ENCODE measurements at places on chromosomes 1 and 21.

DNA sequence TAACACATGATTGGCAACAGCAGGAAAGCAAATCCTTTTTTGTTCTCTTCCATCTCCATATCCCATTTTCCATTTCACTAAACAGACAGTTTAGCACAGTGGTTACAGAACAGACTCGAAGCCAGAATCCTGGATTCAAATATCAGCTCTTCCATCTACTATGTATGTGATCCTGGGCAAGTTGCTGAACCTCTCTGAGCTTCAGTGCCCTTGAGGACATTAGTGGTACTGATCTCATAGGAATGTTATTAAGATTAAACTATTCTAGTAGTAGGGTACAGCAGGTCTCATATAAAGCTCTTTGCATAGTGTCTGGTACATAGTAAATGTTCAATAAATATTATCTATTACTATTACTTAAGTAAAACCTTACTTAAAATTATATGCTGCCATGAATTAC lies 13.8 kb upstream of the HHIPL2 start:
- no peak for DNase-seq

DNA sequence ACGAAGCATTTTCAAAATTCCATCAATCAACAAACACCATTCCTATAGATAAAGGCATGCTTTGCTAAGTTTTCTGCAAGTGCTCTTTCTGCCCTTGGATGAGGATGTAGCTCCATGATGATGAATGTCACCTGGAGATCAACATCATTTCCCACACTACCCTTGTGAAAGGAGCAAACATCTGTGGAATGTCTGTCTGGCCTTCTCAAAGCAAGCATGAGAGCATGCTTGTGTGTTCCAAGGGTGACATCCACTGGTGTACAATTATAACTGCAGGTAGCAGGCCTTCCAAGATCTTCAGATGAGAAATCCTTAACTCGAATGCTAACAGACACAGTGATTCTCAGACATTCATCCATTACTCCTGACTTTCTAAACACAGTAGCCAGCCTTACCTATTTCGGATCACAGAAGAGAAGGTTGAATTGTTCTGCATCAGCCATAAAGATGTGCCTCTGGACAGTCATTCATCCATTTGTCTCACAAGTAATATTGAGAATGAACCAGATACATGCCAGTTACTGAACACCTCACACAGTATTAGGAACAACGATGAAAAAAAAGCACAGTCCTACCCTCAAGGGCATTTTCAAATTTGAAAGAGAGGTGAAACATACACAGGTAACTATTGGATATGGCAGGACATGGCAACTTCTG lies 162.4 kb downstream of the TPR start:
- DNase-seq = peak; percentile 38

GRCh38 chr1:2594001-2594640 lies 7.5 kb downstream of the PRXL2B start:
- DNase-seq = no peak

GRCh38 chr1:72915581-72915980 lies 633.2 kb upstream of the NEGR1 start:
- peak; percentile 8 for DNase-seq

DNA sequence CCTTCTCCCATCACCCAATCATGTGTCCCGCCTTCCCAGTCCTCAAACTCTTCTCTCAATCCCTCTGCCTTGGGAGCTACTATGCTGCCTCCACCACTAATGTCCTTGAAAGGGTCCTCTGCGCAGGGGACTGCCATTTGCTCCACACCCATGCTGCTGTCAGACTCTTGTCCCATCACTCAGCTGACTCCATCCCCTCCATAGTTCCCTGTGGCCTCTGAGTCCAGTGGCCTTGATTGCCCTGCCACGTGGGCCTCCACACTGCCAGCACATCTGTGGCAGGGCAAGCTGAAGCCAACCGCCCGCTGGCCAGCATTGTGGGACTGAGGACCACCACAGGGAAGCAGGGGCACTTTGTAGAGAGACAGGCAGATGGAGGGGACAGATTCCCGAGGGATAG lies 1.3 kb upstream of the TNNT2 start:
- no peak for DNase-seq

DNA sequence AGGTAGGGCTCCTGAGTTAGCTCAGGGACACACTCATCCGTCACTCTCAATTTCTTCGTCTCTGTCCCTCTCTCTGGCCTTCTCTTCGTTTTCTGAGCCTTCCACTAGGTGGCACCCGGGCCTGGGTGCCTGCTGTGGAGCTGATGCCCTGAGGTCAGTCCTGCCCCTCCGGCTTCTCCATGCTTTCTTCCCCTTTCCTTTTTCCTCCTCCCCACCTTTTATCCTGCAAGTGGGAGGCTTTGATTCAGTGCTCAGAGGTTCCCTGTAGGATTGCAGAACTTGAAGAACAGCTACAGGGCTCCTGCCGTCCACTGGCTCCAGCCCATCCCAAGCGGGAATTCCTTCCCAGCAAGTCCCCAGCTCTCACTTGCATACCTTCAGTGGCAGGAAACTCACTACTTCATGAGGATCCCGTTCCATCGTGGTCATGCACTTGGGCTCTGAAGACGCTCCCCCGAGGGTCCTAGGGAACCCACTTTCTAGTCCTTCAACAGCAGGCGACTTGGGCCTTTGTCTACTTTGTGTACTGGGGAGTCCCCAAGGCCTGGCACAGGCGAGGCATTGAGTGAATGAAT lies 45.6 kb downstream of the SRRM1 start:
- DNase-seq = peak; percentile 37

DNA sequence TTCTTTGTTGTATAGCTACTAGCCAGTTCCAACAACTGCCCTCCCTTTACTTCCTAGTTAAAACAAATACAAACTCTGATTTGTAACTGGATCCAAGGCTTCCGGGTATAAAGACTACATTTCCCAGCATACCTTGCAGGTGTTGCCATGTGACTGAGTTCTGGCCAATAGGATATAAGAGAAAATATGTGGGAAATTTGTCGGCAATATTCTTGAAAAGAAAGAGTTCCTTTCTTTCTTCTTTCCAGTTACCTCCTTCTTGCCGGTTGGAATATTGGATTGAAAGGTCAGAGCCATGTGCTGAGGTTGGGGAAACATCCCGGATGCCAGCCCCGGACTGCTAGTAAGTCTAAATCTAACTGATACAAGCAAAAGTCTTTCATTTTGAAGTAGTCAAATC lies 23.0 kb upstream of the ZBTB40 start:
- DNase-seq = peak; percentile 73

- DNase-seq = no peak
These were observed 951 bp downstream of the SYDE2 start for GRCh38 chr1:85199667-85200462.

- DNase-seq = no peak
These were observed 46.6 kb upstream of the RGS2 start for GRCh38 chr1:192762265-192762664.

GRCh38 chr1:25004355-25004754 lies 74.3 kb upstream of the RUNX3 start:
- no peak for DNase-seq

- DNase-seq = no peak
These were observed 61.3 kb downstream of the OVGP1 start for GRCh38 chr1:111366256-111366655.

- no peak for DNase-seq
These were observed 308.8 kb downstream of the AJAP1 start for GRCh38 chr1:4963251-4963650.

- no peak for DNase-seq
These were observed 2.4 kb downstream of the BTG2 start for GRCh38 chr1:203307641-203308126.

DNA sequence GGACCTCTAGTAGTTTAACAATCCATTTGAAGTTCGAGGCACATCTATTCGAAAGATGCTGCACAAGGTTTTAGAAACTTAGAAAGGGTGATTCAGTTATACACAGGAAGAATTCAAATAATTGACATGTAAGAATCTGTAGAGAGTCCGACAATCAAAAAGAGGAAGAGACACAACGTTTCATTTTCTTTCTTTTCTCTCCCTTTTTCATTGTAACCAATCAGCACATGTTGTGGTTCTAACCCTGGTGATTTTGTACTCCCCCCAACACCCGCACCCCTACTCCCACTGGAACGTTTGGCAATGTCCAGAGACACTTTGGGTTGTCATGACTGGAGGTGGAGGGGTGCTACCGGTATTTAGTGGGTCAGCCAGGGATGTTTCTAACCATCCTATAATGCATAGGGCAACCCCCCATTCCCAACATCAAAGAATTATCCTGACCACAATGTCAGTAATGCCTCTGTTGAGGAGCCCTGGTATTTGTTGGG lies 4.9 kb downstream of the TGFB2 start:
- no peak for DNase-seq

Data from NCI-H2029 treated with DMSO at 0.1 percent for 48 hours (cell line).